ENCODE measurements at places on chromosomes 5 and 9.

DNA sequence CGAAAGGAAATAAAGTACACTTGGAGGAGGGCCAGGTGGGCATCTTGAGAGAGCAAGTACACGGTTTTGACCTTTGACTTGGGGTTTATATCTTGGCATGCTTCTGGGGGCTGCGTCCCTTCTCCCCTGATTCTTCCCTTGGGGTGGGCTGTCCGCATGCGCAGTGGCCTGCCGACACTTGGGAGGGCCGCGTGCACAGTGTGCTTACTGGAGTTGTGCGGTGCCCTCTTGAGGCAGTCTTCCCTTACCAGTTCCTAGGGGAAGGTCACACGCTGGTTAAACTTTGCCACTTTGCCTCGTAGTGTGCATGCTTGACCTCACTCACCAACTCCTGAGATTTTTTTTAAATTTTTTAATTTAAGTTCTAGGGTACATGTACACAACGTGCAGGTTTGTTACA, 4.3 kb upstream of the CLPTM1L start:
- DNase-seq, result no peak

DNA sequence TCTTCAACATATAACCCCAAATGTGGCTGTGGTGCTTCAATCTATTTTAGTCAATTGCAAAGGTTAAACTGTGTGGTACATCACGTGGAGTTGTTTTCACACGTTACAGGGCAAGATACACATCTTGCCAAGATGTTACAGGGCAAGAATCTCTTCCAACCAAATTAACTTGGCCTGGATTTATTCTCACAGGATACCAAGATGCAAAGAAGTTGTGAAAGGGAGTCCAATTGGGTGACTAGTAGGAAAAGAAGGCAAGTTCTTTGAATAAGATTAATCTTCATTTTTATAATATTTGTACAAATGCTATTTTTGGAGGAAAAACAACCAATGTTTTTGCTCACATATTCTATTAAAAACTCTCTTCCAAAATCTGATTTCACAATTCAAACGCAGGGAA, 4.8 kb upstream of the IFNA8 start:
- DNase-seq, result no peak

- no peak for DNase-seq
These were observed 56.2 kb upstream of the MAMDC2 start for GRCh38 chr9:69987457-69987856.

DNA sequence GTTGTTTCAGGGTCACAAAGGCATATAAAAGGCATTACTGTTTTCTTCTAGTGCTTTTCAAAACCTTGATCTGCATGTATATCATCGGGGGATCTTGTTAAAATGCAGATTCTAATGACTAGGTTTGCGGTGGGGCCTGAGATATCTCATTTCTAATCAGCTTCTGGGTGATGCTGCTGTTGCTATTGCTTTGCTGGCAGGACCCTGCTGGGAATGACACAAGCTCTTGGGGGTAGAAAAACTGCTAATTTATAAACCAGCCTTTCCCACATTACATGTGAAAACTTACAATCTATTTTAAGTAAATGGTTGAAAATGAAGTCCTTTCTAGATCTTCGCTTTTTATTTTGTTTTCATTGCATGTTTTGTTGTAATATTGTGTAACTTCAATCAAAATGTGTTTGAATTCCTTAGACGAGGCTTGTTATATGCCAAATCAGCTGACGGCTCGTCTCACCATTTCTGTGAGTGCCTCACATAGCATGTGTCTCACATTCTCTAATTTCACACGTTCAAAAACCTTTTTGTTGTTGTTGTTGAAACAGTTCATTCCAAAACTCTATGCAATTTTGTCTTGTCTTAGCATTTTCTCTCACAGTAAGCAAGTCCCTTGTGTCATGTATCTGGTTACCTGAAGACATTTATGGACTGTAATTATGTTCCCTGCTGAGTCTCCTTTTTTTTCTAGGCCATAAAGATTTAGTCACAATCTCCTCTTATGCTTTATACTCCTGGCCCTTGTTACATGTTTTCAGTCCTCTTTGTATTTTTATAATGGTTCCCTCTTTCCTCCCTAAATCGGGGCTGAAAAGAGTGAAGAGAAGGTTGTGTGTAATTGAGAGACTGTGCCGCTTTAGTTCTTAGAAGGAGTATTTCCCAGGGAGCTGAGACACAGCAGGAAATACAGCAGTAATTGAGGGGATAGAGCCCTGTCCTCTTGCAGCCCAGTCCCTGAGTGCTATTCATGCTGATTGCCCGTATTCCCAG, 521.0 kb upstream of the SEMA6A start:
- no peak for DNase-seq

GRCh38 chr9:107992271-107992670, 502.7 kb upstream of the KLF4 start:
- no peak for DNase-seq

All from ecto neural progenitor cell (in vitro differentiated cells).